ENCODE measurements at places on chromosomes 11 and 22.

DNA sequence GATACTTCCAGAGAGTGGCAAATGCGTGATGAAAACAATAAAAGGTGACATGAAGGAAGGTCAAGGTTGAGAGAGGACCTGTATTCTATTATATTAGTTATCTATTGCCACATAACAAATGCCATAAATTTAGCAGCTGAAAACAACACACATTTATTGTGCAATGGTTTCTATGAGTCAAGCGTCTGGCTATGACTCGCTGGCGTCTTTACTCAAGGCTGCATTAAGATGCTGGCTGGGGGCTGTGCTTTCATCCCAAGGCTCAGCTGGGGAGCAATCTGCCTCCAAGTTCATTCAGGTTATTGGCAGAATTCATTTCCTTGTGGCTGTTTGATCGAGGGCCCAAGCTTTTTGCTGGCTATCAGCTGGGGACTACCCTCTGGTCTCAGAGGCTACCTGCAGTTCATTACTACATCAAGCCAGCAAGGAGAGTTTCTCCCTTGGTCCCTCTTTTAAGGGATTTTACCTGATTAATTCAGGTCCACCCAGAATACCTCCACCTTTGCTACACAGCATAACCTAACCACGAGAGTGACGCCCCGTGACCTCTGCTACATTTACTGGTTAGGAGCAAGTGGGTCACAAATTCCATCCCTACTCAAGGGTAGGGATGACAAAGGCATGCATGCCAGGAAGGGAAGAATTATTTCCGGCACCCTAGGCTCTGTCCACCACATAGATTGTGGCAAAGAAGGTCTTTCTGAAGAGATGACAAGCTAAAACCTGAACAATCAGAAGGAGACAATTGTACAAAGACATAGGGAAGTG lies 549.1 kb downstream of the MN1 start:
- DNase-seq = no peak

GRCh38 chr11:65251476-65251875 lies 10.3 kb upstream of the POLA2 start:
- no peak for DNase-seq

DNA sequence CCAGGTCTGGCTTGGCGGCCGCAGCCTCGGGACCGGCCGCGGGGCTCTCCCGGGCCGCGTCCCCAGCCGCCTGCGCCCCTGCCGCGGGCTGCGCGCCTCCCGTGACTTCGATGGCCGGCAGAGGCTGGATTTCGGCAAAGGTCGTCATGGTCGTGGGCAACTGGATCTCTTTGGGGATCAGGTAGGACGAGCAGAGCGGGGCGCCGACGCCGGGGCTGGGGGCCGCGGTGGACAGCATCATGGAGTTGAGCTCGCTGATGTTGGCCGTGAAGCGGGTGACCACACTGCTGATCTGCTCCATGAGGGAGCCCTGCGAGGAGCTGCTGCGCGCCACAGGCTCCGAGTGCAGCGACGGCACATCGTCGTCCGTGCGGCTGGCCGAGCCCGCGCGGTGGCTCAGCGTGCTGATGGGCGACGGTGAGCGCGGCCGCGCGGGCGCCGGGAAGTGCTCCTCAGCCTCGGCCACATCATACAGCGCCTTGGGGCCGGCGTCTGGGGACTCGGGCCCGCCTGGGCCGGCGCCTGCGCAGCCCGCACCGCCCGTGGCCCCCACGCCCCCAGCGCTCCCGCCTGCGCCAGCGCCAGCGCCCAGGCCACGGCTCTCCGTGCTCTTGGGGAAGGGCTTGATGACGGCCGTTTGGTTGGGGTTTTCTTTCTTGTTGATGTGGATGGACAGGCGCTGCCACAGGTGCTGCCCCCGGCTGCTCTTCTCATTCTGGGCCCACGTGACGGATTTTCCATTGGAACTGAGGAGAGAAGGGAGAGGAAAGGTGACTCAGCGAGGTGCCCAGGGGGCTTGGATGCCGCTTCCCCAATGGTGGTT lies 171.4 kb upstream of the CTSC start:
- DNase-seq = no peak

DNA sequence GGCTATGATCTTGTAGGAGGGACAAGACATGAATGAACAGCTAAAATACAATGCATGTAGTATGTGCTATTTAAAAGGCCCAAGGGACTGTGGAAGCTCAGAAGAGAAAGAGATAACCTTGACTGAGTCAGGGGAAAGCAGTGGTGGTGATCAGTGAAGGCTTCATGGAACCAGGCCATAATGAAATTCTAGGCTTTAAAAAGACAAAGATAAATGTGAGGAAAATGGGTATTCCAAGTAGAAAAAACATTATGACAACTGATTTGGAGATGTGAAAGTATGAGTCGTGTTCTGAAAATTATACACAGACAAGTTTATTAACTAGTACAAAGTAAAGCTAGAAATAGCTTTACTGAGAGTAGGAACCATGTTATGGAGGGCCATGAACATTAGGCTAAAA lies 189.8 kb downstream of the SOX6 start:
- DNase-seq = no peak

GRCh38 chr22:47381240-47381639 lies 618.8 kb downstream of the TBC1D22A start:
- DNase-seq = no peak

GRCh38 chr11:58659404-58659803 lies 36.9 kb downstream of the CNTF start:
- no peak for DNase-seq

- no peak for DNase-seq
Observed at GRCh38 chr11:92453055-92453454, 228.4 kb downstream of the FAT3 start.

DNA sequence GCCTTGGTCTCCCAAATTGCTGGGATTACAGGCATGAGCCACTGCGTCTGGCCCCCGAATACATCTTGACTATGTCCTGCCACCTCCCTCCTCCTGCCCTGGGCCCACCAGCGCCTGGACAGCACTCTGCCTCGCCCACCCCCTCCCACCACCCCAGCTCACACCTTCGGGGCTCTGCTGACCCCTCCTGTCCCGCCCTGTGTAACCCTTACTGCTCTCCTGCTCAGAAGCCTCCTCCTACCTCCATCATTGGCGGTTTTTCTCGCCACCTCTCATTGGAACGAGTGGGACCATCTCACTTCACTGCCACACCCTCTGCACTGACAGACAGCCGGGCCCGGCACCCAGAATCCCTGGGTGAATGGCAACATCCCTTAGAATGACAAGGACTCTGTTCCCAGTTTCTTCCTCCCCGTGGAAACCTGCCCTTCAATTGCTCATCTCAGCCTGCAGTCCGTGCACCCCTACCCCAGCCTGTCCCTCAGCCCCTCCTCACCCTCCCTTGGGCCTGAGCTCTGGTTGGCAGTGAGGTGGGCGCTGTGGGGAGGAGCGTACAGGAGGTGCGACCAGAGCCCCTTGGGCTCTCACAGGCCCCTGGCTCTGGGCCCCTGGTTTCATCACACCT lies 32.2 kb downstream of the LRRC74B start:
- no peak for DNase-seq

Data from nucleus accumbens (tissue), 56 donors.